Left lung (tissue), 14 donors: ENCODE measurements at places on chromosomes 2 and 18. TPM values are rescaled to one million over a fixed set of nuclear protein-coding genes. Genes with fewer than 3 reads are reported as not detected.

- H3K36me3 ChIP-seq, result no peaks in the 10 kb centered on the region
- H3K4me1 ChIP-seq, result peaks cover 11% of the 10 kb centered on the region
- no peaks in the 10 kb centered on the region for H3K27me3 ChIP-seq
- H3K4me3 ChIP-seq, result no peak overlapping the region
- H3K27ac ChIP-seq, result no peak overlapping the region
- DNase-seq, result no peak
Measured at GRCh38 chr2:38474021-38474456, 97.0 kb upstream of the ATL2 start.

- no peak overlapping the region for H3K4me3 ChIP-seq
- H3K4me1 ChIP-seq, result no peaks in the 10 kb centered on the region
- no peaks in the 10 kb centered on the region for H3K27me3 ChIP-seq
Measured at GRCh38 chr2:137367361-137367760, 596.9 kb upstream of the HNMT start.

The C2orf66 gene
- total RNA-seq, result 0.15 TPM

DNA sequence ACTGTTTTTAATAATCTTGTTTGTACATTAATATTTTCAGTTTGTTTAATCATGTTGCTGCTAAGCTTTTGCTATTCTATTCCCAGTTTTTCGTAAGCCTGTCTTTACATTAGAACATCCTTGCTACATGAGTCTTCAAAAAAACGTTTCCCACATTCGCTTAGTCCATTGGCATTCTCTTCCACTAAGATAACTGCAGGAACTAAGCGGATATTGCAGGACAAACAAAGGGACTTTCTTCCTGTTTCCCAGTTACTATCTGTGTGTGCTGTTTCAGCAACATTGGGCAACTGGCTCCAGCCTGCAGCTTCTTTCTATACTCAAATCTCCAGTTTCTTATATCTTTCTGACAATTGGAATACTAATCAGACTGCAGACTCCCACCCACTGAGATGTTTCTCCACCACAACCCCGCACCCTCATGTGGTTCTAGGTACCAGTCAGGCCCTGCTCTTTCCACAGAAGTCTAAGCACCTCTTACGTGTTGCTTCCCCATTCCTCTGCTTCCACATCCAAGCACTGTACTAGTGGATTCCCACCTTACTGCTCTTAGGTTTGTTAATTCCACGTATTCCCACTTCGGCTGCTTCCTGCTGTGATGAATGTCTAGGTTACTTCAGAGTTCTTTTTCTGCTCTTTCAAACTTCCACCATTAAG is 420.3 kb downstream of the LRRTM4 start:
- H3K4me3 ChIP-seq, result no peak overlapping the region
- H3K27ac ChIP-seq, result no peak overlapping the region
- no peak for DNase-seq
